Fibroblast of the conjunctiva (primary cell): ENCODE measurements at places on chromosomes 5 and 9.

- no peak for DNase-seq
Measured at GRCh38 chr5:87154191-87154590, 113.5 kb upstream of the RASA1 start.

DNA sequence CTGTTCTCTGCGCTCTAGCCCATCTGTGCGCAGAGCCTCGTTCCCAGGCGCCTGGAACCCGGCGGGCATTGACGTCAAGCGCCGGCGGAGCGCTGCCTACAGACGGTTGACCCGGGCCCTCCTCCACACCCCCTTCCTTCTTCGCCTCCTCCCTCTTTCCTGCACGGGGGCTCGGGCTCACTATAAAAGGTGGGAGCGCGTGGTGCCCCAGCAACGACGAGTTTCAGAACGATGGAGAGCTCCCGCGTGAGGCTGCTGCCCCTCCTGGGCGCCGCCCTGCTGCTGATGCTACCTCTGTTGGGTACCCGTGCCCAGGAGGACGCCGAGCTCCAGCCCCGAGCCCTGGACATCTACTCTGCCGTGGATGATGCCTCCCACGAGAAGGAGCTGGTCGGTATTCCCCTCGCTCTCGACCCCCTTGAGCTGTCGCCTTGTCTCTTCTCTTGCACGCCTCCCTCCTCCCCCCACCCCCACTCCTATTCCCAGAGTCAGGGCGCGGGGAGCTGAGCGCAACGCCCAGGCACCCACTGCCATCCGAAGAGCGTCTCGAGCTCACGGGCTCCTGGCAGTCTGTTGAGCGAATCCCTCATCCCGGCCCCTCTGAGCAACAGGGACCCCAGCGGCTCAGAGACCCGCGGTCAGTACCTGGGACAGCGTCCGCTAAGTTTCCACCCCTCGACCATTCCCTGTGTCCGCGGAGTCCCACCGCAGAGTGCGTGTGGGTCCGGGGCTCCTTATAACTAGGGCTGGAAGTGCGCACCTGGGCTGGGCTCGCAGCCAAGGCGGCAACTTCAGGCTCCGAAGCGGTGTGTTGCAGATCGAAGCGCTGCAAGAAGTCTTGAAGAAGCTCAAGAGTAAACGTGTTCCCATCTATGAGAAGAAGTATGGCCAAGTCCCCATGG lies at the start of gene CARTPT:
Gene CARTPT (plus strand): TSS at position 213 of the 902 bp plus-strand sequence. CDS start 19 bp downstream, at position 232.
- DNase-seq, result no peak

DNA sequence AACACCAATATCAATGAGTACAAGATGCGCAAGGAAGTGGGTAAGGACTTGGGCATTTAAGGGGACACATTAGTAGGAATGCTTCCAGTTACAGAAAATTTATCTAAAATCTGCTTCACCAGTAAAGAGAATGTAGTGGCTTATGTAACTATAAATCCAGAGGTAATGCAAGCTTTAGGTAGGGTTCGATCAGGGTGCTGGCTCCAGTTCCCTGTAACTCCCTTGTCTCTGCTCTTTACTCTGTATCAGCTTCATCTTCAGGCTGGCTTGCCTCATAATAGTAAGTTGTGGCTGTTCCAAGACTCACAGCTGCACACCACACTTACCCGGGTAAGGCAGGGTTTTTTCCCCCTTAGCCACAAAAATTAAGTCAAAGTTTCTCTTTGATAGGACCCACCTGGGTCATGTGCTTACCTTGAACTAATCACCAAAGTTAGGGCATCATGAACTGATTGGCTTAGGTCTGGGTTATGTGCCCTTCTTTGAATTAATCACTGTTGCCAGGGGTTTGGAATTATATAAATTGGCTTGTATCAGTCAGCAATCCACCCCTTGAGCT lies 35.5 kb downstream of the ARHGEF37 start:
- DNase-seq, result no peak

DNA sequence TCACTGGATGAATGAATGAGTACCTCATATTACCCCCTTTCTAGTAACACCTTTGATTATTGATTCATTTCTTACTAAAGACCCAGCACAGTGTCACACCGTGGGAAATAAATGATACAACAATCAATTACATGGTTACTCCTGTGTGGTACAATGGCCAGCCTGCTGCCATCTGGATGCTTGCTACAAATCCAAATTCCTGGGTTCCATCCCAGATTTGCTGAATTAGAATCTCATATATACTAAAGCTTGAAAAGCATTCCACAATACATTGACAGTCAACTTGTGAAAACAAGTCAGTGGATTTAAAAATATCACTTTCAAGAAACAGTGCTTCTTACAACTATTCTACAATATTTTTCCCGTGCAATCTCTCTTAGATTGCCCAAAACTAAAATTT lies 989.3 kb downstream of the PTPRD start:
- no peak for DNase-seq

DNA sequence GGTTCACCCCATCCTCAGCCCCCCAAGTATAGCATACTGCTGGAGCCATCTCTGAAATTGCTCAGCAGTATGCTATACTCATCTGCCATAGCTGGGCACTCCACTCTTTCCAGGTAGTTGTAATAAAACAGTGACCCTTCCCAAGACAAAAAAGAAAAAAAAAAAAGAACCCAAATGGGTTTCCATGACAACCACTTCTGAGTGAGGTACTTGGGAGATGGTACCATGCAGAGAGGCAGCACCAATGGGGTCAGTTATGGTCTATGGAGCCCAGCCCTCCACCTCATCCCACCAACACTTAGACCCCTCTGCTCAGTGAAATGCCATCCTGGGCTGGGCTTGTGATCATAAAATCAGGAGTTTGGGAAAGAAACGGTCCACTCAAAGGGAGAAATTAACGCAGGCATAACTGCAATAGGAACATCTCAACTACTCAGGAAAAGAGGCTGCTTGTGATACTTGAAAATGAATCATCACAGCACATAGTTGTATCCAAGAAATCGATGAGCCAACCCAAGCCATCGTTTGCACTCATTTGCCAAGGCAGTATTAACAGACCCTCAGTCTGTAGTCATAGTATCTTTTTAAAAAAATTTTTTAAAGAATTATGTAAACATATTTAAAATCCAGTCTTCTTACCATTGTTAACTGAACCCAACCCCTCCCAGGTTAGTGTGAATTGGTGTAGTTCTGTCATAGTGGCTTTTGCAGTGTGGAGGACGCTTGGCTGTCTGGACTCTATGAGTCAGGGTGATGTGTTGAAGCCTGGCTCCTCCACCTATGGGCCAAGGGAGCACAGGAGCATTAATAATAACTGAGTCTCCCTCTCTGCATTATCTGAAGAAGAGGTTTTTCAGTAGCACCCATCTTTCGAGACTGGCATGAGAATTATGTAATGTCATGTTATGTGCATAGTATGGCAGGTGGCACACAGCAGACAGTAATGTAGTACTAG lies 402.7 kb downstream of the SPOCK1 start:
- no peak for DNase-seq

- DNase-seq, result no peak
Measured at GRCh38 chr9:137390553-137391410, 32.2 kb downstream of the EXD3 start.

DNA sequence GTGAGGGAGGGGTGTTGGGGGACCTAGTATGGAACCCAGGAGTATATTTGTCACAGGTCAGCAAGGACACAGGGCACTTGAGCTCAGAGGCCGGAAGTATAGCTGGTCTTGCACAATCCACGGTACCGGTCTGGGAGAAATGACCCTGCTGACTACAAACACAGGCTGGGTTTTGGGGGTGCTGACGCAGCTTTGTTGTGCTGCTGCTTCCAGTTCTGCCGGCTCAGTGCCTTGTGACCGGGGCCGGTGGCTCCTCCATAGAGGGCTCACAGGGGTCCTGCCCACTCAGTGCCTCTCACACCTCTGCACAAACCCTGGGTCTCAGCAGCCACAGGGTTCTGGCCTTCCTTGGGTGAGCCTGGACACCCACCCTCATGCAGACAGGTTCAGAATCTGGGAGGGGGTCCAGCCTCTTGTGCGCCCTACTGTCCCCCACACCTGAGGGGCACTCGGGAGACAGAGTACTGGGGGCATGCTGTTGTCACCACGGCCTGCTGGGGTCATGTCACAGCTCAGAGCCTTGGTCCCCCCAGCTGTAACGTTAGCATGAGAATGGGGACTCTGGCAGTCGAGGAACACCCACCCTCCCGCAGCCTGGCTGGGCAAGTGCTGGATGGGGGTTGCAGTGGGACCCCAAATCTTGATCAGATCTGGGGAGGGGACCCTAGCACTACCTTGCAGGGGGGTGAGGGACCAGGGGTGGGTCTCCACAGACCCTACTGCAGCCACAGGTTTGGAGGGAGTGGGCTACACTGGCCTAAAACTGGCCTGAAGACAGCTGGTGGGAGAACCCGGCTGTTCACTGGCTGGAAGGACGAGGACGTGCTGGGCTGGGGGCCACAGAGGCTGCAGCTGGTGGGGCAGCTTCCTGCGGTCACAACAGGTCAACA lies 17.7 kb downstream of the NINJ1 start:
- no peak for DNase-seq

- no peak for DNase-seq
Measured at GRCh38 chr5:122367456-122367855, 55.4 kb downstream of the SNCAIP start.
